ENCODE measurements at places on chromosomes 3 and 15. TPM values are rescaled to one million over a fixed set of nuclear protein-coding genes. Genes with fewer than 3 reads are reported as not detected.

DNA sequence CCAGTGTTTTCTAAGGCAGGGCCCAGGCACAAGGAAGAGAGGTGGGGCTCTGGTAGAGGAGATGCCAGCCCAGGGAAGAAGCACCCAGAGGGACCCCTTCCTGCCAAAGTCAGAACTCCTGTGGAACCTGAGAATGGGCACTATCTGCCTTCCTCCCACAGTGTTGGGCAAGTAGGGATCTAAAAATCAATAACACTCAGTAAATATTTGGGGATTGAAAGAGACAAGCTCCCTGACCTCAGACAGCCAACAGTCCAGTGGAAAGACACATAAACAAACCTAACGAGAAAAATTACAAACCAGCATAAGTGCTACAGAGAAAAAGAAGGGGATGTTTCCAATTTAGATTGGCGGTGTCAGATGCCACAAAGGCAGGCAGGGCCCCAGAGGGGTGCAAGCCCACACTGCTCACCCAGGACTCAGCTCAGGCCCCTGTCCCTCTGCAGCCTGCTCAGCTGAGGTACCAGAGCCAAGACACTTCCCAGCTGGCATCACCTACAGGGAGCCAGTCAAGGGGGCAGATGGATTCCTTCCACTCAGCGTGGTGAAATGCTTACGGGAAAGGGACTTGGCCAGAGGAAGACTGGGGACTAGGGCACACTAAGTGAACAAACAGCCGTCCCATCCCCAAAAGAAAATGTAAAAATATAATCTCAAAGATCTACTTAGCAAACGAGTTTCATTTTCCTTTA, 15.9 kb downstream of the ADCY5 start:
- no peak overlapping the region for H3K27ac ChIP-seq
- no peaks in the 10 kb centered on the region for H3K36me3 ChIP-seq
- no peaks in the 10 kb centered on the region for H3K4me1 ChIP-seq
- no peak for DNase-seq
- H3K27me3 ChIP-seq, result no peaks in the 10 kb centered on the region

GRCh38 chr3:43499256-43499655, 122.6 kb downstream of the ANO10 start:
- peak; percentile 62 for DNase-seq
- H3K4me1 ChIP-seq, result peaks cover 2% of the 10 kb centered on the region
- no peak overlapping the region for H3K4me3 ChIP-seq
- no peaks in the 10 kb centered on the region for H3K27me3 ChIP-seq
- no peak overlapping the region for H3K27ac ChIP-seq

GRCh38 chr3:109339714-109340648, 2.6 kb upstream of the DPPA4 start:
- no peaks in the 10 kb centered on the region for H3K36me3 ChIP-seq
- no peak overlapping the region for H3K4me3 ChIP-seq
- DNase-seq, result no peak
- H3K27ac ChIP-seq, result no peak overlapping the region
- H3K27me3 ChIP-seq, result peaks cover 17% of the 10 kb centered on the region

GRCh38 chr3:172707967-172708366, 2.9 kb downstream of the NCEH1 start:
- H3K27ac ChIP-seq, result no peak overlapping the region
- H3K27me3 ChIP-seq, result no peaks in the 10 kb centered on the region
- peaks cover 8% of the 10 kb centered on the region for H3K4me1 ChIP-seq
- no peak overlapping the region for H3K4me3 ChIP-seq

Gene DLL4
- total RNA-seq, result 9.7 TPM

Measured in muscle of leg (tissue), 16 donors.